ENCODE measurements at places on chromosomes 5 and 9. TPM values are rescaled to one million over a fixed set of nuclear protein-coding genes. Genes with fewer than 3 reads are reported as not detected.

EGFLAM gene
- total RNA-seq = not detected

DNA sequence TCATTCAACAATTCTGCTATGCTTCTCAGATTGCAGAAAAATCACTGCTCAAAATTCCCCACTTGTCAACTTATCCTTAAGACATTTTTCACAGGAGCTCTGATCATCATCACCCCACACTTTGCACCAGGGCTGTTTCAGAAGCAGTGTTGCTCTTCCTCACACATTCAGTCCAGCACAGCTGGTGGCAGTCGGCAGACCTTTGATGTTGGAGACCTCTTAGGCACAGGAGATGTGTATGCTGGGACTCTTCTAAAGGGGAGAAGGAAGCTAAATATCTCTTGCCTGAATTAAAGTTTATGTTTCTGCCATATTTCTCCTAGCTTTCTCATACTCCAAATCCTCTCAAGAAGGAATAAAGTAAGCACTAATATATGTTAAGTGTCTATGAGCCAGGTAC, 44.8 kb upstream of the SSBP2 start:
- DNase-seq = no peak

PAEP gene
- not detected for total RNA-seq

- no peak for DNase-seq
These were observed 881 bp downstream of the TNFAIP8 start for GRCh38 chr5:119356612-119357188.

GRCh38 chr9:38318759-38319495, 73.6 kb upstream of the ALDH1B1 start:
- DNase-seq = no peak

DNA sequence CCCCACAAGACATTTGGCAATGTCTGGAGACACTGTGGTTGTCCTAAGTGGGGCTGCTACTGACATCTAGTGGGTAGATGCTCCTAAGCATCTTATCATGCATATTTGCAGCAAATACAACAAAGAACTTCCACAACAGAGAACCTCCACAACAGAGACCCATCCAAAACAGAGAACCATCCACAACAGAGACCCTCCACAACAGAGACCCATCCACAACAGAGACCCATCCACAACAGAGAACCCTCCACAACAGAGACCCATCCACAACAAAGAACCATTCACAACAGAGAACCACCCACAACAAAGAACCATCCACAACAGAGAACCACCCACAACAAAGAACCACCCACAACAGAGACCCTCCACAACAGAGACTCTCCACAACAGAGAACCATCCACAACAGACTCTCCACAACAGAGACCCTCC, 32.8 kb downstream of the ARPC5L start:
- DNase-seq = no peak

FCN1 gene
- total RNA-seq = not detected

LRRC70 gene
- 0.34 TPM for total RNA-seq

GRCh38 chr5:66993448-66993847, 203.2 kb downstream of the CD180 start:
- no peak for DNase-seq

LCN6 gene
- total RNA-seq = not detected

- DNase-seq = peak; percentile 15
These were observed 67.7 kb downstream of the TENT4A start for GRCh38 chr5:6780802-6781391.

BNC2 gene
- not detected for total RNA-seq

- no peak for DNase-seq
These were observed 63.1 kb downstream of the ADAMTS6 start for GRCh38 chr5:65418661-65419060.

GRCh38 chr9:113682297-113682771, 193.8 kb upstream of the ZNF618 start:
- DNase-seq = peak; percentile 36

GRCh38 chr9:136791516-136792276, 552 bp downstream of the TMEM141 start:
- DNase-seq = peak; percentile 67

DNA sequence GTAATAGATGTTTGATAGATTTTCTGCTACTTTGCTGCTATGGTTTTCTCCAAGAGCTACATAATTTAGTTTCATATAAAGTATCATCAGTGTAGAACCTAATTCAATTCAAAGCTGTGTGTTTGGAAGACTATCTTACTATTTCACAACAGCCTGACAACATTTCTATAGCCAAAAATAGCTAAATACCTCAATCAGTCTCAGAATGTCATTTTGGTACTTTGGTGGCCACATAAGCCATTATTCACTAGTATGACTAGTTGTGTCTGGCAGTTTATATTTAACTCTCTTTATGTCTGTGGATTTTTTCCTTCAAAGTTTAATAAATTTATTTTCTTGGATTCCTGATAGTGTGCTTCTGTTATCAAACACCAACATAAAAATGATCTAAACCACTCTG, 35.1 kb upstream of the CCDC152 start:
- no peak for DNase-seq

DNA sequence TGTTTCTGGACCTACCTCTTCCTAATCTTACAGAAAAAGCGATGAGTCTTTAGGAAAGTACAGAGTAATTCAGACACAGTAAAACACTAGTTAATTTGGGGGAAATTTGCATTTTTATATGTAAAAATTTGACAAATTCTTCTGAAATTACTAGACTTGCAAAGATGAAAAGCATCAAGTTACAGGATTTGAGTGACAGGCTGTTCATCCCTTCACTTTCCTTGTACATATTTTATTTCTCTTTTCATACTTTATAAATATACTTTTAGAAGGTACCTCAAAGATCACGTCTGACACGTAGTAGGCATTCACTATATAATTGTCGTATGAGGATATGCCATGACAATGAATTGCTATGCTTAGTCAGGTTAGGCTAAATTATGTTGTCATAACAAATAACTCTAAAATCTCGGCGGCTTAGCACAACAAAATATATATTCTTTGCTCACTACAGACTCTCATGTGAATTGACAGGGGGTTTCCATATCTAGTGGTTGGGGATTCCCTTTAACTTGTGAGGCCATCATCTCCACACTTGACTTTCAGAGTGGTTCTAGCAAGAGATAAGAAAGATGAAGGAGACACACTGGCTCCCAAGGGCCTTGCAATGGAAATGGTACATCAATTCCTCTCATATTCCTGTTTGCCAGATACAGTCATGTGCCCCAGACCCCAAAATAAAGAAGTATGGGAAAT, 154.1 kb upstream of the TUT7 start:
- no peak for DNase-seq

RAB3C gene
- total RNA-seq = not detected

DNA sequence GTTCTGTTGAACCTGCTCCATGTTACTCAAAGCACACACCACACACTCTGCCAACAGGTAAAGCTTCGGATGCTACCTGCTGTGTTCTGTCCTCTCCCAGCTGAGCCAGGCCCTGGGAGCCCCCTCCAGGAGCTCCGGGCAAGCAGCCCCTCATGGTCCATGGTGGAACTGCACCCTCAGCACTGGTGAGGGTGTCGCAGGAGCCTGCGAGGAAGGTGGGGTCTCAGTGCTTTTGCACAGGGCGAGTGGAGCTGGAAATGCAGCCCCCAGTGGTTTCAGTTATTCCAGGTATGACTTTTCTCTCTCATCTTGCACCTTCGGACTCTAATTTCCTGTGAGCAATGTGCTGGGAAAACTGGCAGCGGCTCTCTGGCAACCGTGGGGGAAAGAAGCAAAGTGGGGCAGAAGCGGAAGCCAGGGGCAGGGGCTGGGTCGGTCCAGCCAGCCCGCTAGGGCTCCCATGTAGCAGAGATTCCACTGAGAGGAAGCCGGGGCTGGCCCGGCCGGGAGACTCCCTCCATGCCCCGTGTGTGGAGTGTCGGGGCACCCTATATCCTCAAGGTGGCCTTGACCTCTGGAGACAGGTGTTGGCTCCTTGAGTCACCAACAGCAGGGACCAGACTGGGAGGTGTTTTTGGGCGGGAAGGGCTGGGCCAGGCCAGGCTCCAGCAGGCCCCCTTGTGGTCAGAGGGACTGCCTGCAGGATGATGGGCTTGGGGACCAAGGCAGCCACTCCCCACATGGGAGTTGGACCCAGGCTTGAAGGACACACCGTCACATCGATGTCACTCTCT, 75.6 kb upstream of the PRSS3 start:
- peak; percentile 48 for DNase-seq

TAS2R1 gene
- total RNA-seq = not detected

DNA sequence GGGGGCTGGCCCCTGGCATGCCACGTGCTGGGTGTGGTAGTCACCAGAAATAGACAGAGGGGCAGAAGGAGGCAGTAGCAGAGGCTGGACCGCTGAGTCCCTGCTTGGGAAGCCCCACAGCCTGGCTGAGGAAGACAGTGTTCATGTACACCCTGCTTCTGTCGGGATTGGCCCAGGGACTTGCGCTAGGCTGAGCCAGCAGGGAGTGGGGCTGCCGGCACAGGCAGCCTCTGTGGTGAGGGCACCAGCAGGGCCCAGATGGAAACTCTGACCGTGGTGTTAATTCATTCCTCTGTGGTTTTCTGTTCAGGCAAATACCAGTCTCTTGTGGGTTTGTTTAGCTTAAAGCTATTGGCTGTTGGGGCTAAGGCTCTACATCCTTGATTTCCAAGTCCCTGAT, 108.6 kb upstream of the RAD23B start:
- DNase-seq = peak; percentile 20

DNA sequence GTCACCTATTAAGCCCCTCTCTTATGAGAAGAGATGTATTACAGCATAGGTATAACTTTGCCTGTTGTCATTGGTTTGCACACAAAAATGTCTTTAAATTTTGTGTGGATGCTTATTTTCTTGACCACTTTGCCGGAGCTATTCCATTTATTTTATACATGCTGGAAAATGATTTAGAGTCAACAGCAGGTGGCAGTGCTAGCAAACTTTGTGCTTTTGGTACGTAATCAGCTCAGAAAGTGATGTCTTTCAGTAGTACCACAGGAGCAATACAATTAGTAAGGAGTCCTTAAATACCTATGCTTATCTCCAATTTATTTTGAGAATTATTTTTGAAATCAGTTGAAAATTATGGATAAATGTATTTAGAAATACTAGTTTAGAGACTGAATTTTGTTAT, 19.8 kb upstream of the NUDT12 start:
- no peak for DNase-seq

- no peak for DNase-seq
These were observed 245.4 kb downstream of the MPDZ start for GRCh38 chr9:13033959-13034693.

GRCh38 chr5:33363537-33363936, 77.2 kb upstream of the TARS1 start:
- no peak for DNase-seq

DNA sequence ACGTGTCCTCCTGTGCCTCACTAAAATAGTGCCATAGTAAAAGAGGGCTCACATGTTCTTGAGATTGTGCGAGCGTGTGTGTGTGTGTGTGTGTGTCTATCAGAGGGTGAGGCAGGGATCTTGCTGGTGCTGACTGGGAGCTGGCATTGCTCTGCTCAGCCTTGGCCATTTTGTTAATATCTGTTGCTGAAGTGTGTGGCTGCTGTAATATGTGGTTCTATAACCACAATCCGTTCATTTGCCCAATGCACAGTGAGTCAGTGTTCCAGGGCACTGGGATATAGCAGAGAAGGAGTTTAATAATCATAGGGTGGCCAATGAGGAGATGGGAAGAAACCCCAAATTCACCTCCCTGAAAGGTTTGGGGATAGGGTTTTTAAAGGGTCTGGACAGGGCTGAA, 61.3 kb downstream of the RASGRF2 start:
- no peak for DNase-seq
